Heart left ventricle (tissue), 16 donors: ENCODE measurements at places on chromosomes 16 and 17. TPM values are rescaled to one million over a fixed set of nuclear protein-coding genes. Genes with fewer than 3 reads are reported as not detected.

Gene FBXO39
- 0.19 TPM for total RNA-seq

Gene SOST
- total RNA-seq = not detected

Gene OR3A3
- not detected for total RNA-seq

Gene LHX1
- not detected for total RNA-seq

Gene PLCG2
- total RNA-seq = 4.5 TPM
